ENCODE measurements at places on chromosomes 2 and 18.

DNA sequence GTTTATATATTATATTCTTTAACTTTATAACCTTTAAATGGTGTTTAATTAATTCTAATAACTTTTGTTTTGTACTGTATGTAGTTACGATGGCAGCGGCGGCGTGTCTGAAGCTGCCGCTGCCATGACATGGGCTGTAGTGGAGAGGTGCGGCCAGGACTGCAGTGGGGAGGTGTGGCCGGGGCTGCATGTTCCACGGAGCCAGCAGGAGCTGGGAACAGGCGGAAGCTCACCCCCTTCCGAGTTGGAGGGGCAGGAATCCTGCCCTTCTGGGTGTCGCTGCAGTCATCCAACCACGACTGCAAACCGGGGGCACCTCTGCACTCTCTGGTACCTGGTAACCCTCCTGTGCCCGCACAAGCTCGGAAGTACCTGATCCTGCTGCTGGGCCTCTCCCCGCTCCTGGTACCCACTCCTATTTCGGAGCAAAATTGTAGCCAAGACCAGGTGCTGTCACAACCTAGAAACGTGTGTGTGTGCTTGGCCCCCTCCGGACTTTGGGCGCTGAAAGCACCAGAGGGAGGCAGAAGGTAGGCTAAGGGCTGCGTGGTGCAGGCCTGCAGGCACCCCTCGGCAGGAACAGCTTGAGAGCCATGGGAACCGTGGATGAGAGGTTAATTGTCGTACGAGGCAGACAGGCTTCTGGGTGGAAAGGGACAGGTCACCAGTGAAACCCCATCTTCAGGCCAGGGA, 1329.7 kb upstream of the SLC39A10 start:
- DNase-seq, result no peak

DNA sequence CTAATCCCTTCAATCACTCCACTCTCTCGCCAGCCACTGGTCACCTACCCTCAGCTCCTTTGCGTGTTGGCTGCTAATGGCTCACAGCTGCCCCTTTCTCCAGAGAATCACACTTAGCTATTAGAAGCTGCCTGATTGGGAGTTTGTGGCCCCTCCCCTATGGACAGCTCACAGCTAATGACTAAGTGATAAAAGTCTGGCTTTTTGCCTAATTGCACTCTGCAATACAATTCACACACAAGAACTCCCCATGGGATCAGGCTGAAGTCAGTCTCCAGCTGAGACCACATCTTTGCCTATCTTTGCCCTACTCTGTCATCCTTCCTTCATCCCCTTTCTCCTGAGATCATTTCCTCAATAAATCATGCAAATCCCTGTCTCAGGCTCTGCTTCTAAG, 701.9 kb upstream of the RAB6C start:
- no peak for DNase-seq

GRCh38 chr2:237315170-237315828, 98.7 kb downstream of the COL6A3 start:
- no peak for DNase-seq

DNA sequence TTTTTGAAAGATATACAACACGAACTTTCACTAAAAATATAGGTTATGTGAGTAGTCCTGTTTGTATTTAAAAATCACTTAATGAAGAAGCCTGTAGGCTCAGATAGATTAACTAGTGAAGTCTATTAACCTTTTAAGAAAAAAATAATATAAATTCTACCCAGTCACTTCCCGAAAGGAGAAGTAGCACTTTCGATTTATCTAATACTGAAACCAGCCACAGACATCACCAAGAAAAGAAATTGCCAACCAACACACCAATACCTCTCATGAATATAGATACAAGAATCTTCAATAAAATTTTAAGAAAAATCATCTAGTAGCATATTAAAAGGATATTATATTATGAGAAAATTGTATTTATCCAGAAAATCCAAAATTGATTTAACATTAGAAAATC, 160.5 kb downstream of the GALNT13 start:
- no peak for DNase-seq

GRCh38 chr2:55224761-55225261, 7.3 kb downstream of the CLHC1 start:
- DNase-seq, result no peak

- no peak for DNase-seq
Observed at GRCh38 chr2:136613096-136613495, 152.2 kb upstream of the THSD7B start.

DNA sequence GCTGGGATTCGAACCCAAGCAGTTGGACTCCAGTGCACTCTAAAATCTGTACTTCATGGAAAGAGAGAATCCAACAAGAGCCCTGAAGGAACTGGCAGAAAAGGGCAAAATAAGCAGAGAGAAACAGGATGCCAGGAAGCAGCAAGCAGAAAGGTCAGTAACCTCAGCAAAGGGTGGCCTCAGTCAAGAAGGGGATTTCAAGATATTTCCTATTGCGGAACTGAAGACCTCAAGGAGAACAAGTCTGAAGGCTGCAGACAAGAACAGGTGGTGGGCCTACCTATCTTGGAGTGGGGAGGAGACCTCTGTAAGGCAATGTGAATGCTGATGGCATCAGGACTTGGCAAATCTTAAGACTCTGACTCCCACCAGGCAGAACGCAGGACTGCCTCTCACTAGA, 20.1 kb upstream of the MREG start:
- DNase-seq, result no peak

- DNase-seq, result no peak
Observed at GRCh38 chr18:13712400-13713131, 13.8 kb downstream of the FAM210A start.

DNA sequence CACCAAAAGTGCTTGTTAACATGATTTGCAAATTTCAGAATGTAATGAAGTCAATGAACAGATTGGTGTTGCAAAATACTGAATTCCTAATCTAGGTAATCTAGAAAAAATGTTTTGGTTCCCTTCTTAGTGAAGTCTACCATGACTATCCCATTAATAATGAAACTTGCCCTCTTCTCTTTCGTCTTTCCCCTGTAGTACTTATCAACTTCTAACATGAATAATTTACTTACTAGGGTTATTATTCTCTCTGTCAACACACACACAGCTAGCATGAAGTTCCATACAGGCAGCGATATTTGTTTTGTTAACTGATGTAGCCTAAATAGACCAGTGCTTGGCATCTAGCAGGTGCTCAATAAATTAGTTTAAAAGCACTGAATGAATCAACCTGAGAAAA, 160.2 kb downstream of the NCK2 start:
- DNase-seq, result no peak

GRCh38 chr2:88187038-88187676, 17.0 kb downstream of the THNSL2 start:
- DNase-seq, result no peak

DNA sequence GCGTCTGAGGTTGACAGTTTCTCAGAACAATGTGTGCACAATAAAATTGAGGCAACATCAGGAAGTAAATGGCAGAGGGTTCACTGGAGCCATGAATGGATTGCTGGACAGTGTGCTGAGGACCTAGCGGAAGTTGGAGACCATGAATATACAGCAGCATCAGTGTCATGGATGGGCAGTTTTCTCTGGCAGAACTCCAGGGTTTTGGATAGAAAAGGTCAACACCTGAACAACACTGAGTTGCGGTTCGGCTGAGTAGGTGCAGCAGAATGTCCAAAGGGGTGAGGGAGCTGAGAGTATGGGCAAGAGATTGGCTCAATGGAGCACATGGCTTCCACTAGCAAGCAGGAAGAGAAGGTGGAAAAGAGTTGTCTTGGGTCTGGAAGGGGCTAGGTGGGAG, 73.7 kb downstream of the DNER start:
- DNase-seq, result no peak
